ENCODE measurements at places on chromosomes 7 and 10.

- no peak for DNase-seq
Measured at GRCh38 chr10:31929261-31930022, 811 bp upstream of the ARHGAP12 start.

GRCh38 chr7:95330961-95331337 lies 6.6 kb upstream of the PON1 start:
- no peak for DNase-seq

DNA sequence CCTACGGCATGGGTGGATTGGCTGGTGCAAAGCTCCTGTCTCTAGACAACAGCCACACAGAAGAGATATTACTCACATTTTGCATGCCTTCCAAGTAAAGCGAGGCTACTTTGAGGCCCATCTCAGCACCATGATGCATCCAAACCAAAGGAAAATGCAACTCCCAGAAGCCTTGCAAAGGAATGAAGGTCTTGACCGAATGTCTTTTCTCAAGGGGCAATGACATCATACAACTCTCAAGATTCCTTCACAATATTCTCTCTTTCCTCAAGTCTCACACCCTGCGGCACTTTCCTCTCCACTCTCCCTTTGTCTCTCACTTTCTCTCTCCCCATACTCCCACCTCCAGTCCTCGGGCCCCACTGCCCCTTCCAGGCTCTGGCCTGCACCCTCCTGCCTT lies 44.8 kb upstream of the CPXM2 start:
- DNase-seq = no peak

DNA sequence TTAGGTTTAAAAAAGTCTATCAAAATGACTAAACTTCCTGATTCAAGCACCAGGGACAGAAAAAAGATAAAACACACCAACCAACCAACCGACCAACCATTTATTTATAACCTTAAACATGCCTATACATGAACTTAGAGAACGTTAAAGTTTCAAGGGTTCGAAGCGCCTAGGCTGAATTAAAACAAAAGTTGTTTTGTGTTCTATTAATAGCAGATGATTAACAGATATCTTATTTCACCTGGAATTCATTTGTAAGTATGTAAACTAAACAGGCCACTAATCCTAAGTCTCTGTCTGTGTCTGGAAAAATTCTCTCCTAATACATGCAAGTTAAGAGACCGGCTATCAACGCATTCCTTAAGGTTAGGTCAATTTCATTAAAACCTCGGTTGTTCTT lies 1.4 kb downstream of the BAIAP2L1 start:
- no peak for DNase-seq

DNA sequence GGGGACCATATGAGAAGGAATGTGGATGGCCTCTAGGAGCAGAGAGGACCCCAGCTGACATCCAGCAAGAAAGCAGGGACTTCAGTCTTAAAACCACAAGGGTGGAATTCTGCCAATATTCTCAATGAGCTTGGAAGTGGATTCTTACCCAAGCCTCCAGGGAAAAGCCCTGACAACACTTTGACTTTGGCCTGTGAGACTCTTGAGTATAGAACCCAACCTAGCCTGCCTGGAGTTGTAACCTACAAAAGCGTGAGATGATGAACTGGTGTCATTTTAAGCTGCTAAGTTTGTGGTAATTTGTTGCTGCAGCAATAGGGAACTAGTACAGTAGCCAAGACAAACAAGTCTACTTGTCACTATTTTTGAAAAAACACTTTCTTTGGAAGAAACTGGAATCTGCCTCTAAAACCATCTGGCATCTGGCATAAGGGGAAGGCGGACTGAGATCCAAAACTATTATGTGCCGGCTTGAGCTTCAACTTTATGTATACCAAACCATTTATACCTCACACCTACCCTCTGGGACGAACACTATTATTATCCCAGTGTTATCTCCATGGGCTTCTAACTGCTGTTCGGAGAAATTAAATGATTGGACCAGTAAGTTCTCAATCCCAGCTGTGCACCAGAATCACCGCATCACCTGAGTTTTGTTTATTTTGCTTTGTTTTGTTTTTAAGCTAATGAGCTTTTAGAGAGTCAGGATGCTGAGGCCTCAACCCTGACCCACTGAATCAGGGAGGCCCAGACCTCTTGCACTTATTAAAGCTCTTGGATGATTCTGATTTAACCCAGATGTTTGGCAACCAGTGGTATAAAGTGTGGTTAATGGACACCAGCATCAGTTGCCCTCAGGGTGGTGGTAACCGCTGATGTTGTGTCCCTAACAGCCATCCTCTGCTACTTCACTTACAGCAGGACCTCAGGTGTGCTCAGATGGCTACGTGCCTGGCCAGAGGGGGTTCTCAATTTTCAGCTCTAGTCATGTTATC lies 83.0 kb downstream of the C1GALT1 start:
- DNase-seq = no peak

DNA sequence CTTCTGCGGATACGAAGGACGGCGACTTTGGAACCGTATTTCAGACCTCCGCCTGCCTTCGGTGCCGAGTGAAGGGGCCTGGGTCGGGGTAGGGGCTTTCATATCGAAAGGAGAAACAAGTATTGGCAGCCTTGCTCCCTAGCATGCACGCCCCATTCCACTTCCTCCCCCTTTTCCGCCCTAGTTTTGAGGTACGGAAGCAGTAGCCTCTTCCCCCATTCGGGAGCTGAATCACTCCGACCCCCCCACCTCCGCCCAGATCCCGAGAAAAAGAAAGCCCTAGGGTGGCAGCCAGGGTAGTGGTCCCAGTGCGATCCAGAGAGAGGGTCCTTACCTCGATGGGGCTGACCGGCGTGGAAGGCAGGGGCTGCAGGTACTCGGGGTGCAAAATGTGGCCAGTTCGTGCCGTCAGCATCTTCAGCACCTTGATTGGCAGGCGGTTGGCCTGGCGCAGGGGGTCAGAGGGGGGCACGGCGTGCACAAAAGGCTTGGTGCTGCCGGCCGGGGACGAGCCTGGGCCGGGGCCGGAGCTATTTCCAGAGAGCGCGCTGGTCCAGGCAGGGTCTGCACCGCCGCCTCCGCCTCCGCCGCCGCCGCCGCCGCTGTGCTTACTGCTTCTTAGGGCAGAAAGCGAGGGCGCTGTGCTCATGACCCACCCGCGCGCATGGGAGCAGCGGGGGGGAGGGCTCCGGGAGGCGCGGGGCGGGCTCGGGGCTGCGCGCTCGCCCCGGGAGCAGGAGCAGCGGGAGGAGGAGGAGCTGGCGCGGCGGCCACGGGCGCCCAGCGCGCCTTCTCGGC lies 594 bp downstream of the ZNF503 start:
- DNase-seq = no peak

GRCh38 chr10:95388539-95388938 lies 97.7 kb upstream of the PDLIM1 start:
- DNase-seq = no peak

DNA sequence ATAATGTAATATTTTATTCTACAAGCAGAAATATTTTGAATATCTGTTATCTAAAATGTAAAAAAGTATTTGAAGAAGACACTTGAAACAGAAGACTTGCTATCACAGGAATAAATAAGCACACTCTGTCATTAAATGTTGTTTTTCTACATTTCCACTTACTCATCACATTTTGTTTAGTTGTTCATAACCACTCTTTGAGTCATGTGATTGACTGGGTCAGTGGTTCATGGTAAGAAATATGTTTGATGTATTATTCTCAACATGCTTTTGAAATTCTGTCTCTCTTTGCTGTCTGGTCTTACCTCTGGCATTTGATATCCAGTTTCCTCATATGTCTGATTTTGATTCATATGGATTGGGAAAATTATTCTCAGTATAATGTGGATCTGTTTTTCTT lies 171.8 kb downstream of the SUGCT start:
- no peak for DNase-seq

DNA sequence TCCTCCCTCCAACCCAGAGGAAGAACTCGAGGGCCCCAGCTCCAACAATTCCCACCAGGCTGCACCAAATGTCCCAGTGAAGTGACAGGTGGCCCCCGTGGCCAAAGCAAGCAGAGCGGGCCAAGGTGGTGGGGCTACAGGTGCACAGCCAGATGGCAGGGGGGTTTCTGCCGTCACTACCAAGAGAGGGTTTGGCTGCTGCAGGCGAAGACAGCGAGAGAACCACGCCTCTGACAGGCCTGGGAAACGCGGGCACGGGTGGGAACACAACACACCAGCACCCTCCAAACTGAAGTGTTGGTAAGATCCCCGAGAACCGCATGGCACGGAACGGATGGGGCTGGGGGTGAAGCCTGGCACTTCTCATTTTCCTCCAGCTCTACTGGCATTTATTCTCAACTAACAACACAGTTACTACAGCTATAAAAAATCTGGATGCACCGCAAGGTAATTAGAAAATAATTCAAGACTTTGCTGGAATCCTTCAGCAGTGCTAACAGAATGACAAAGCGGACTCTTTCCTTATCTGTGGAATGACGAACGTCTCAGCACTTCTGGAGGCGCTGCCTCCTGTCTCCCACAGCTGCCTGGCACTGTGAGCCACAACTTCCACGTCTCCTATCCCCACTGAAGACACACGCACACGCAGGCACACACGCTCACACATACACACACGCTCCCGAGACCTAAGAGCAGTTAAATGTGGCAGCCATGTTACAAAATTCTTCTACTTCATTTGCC lies 167.9 kb downstream of the TCERG1L start:
- DNase-seq = no peak

GRCh38 chr7:151244196-151244840 lies 4.2 kb downstream of the SMARCD3 start:
- DNase-seq = no peak
